Hematopoietic multipotent progenitor cell treated with erythropoietin and hydrocortisone succinate and interleukin-3 and kit ligand, for 17 days (in vitro differentiated cells): ENCODE measurements at places on chromosomes 5 and 9.

- no peak for DNase-seq
These were observed 1.8 kb downstream of the OTP start for GRCh38 chr5:77636641-77637169.

GRCh38 chr9:129232839-129233591, 55.0 kb upstream of the IER5L start:
- DNase-seq, result no peak

DNA sequence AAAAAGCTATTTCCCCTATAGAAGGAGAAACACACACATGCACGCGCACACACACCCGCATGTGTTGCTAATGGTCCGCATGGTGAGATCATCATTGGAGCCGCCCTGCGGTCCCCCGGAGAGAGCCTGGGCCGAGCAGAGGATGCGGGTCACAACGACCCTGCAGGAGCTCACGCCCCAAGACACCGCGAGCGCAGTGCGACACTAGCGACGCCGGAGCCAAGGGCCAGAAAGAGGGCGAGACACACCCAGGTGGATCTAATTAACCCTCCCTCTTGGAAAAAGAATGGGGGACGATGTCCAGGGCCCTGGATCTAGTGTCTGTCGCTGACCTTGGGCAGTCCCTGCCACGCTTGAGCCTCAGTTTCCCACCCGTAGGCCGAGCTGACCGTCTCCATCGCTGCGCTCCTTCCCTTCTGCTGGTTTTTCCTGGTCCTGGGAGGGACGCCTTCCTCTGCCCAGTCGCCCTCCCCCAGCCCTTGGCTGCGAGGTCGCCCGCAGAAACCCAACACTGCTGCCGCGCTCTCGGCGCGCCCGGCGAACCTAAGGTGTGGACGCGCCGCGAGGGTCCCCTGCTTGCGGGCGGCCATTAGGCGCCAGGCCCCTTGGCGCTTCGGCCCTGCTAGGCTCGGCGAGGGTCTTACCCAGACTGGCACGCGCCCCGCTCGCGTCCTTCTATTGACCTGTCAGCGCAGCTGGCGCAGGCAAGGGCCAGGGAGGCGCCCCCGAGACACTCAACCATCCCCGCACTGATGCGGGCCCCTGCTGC, 47.5 kb upstream of the RNF20 start:
- no peak for DNase-seq

- no peak for DNase-seq
These were observed 510.6 kb upstream of the MPDZ start for GRCh38 chr9:13790055-13790454.

GRCh38 chr5:142399891-142400290, 75.1 kb upstream of the SPRY4 start:
- DNase-seq, result no peak

- no peak for DNase-seq
These were observed 57.5 kb upstream of the EPB41L4B start for GRCh38 chr9:109378316-109378715.

DNA sequence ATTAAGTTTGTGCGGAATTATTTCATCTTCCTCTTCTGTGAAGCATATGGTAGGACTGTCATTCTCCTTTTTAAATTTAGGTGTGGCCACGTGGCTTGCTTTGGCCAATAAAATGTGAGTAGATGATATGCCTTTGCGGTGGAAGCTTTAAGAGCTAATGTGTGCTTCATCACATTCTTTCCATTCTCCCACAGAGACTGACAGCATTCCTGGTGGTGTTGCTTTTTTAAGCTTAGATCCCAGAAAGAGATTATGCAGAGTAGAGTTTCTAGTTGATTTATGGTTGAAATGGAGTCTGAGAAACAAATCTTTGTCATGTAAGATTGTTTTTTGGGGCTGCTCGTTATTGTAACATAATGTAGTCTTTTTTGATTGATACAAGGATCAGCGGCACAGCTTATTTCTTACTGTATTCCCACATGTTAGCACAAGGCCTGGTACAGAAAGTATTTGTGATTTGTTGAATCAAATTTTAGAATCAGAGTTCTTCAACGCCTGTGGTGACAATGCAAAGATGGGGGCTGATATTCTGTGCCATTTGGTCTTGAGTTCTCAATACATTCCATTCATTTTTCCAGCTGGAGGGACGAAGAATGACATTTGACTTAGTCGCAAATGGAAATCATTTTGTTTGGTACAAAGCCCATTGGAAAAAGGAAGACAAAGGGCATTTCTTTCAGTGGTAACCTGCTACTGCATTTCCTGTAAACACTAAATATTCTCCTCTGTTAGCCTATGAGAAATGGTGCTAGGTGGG, 209.9 kb upstream of the VLDLR start:
- DNase-seq, result no peak

- no peak for DNase-seq
These were observed 4.5 kb upstream of the PAIP1 start for GRCh38 chr5:43561356-43561755.

- DNase-seq, result no peak
These were observed 334.1 kb downstream of the ZSWIM6 start for GRCh38 chr5:61666064-61666621.

DNA sequence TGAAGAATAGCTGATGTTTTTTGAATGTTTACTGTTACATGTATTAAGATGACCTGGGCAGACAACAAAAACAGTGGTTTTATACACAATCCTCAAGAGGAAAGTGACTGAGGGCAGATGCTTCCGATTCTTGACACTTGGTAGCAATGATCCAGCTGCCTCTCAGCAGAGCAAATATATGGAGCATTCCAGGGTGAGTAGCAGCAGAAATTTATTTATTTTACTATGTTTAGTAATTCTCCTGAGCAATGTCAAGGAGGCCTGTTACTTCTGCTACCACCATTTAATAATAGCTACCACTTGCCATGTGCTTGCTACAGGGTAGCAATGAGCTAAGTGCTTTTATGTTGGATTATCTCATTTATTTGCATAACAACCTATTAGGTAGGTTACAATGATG, 69.1 kb upstream of the NR3C1 start:
- DNase-seq, result no peak

DNA sequence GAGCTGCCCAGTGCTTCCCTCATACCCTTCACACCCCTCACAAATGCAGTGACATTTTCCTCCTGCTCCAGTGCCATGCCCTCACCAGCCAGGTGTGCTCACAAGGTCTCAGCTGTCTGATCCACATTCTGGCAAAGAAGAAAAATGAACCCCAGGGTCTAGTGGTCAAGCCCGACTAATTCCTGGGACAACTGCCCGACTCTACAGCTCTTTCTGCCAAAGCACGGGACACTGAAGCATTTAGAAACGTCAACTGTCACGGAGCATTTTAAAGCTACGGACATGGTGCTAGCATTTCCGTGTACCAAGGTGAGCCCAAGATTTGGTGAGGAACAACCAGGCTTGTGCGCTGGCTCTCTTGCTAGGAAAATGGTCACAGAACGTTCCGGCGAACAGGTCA, 56.8 kb upstream of the PHYKPL start:
- no peak for DNase-seq

DNA sequence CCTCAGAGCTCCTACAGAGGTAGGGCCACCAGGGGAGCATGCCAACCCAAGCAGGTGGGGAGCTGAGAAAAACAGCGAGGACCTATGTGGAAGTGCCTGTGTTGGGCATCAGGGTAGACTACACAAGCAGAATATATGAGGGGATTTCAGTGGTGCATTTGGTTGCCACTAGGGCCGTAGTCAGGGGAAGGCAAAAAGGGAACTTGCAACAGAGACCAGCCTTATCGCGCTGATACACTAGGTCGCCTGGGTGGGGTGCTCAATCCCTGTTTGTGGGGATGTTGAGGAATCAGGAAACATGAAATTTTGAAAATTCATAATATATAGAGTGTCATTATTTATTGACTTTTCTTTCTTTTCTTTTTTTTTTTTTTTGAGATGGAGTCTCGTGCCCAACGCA, 370.9 kb upstream of the PRR16 start:
- DNase-seq, result no peak

- no peak for DNase-seq
These were observed 137.4 kb downstream of the CD180 start for GRCh38 chr5:67058998-67059743.

DNA sequence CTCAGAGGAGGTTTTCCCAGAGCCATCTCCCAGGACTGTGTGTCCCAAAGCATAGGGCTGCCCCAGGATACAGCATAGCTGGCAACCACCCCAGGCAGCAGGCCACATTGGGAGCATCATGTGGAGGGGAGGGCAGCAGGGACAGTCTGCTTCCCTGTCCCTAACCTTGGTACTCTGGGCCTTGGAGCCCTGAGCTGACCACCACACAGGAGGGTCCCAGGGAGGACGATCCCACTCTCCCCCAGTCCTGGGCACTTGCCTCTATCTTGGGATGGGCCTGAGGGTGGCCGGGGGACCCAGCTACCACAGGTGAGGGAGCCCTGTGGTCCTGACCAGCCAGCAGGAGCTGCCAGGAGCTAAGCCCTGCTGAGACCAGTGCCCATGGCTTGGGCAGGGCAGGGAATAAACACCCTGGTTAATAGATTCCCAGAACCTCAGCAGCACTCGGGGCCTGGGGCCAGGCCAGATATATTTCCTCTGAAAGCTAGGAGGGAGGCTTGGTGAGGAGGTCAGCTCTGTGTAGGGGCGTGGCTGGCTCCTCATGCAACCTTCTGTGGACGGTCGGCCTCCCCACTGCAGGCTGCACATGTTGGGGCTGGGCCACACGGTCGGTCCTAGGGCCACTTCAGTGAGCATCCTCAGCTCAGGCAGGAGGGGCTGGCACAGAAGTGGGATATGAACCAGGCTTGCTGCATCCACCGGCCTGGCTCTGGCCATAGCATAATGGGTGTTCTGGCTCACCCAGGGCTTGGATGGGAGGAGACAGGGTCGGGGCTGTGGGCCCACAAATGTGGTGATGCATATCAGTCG, 4.2 kb downstream of the NINJ1 start:
- no peak for DNase-seq

DNA sequence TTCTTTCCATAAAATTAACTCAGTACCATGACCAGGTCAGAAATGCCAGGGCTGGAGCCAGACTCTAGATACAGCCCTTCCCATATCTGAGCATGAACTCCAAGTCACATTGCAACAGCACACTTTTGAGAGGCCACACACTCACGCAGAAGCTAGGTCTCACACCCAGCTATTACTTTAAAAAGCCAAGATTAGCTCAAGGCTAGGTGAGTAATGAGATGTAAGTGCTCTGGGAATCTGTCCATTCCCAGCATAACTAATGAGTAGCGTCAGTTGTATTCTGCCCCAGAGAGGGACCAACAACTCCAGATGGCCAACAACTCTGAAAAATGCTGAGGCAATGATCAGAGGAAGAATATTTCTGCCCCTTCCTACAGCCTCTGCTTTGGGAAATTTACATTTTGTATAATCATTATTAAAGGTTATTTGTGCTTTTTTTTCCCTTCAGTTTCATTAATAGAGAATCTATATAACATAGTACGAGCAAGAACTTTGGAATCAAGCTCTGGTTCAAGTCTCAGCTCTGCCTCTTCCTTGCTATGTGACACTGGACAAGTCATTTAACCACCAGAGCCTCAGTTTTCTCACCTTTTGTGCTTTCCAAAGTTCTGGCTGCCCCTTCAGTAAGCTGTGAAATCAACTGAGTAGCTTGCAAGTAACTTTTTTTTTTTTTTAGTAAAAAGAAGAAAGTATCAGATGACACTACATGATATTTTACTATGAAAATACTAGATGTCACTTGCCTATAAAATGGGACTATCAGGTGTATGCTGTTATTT, 118.3 kb downstream of the NR6A1 start:
- DNase-seq, result no peak

DNA sequence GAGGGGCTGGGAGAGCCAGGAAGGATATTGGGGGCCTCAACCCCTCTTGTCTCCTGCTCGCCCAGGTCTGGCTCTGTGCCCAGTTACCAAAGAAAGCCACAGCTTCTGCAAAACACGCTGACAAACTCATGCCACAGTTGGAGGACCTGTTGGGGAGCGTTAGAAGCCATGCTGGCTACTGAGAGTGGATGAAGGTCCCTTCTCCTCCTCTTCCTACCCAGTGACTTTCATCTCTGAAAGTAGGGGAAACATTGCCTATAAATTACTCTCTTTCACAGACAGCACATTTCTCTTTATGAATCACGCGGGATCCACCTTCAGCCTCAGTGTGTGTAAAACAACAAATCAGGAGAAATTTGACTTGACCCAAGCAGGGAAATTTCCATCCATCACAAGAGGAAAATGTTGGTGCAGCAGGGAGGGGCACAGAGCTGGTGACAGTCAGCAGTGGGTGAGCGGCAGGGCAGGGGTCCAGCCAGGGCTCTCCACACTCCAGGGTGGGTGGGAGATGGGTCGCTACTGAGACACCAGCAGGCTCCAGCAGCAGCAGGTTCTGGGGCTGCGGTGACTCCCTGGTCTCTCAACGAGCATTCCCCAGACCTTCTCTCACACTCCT, 181.9 kb downstream of the FGF18 start:
- DNase-seq, result no peak

- no peak for DNase-seq
These were observed 29.3 kb upstream of the STOM start for GRCh38 chr9:121399126-121399882.

DNA sequence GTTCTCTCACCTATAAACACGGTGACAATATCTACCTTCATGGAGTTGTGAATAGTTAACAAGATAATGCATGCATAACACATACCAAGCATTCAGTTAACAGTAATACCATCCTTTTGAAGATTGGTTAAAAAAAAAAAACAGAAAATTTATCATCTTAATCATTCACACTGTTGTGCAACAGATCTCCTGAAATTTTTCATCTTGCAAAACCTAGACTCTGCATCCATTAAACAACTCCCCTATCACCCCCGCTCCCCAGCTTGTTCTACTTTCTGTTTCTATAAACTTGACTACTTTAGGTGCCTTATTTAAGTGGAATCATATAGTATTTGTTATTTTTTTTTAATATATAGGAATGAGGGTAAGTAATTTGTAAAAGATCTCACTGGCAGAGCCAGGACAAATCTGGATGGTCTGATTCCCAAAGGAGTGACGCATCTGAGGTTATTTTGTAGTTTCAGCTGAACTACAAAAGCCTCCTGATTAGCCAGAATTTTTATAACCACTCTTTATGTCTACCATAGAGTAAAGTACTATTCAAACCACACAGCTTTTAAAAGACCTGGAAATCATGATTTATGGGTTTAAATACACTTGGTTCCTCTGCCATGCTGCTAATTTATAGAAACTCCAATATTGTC, 93.0 kb downstream of the FANCC start:
- no peak for DNase-seq

- no peak for DNase-seq
These were observed 335.0 kb upstream of the TUSC1 start for GRCh38 chr9:26013199-26013598.

DNA sequence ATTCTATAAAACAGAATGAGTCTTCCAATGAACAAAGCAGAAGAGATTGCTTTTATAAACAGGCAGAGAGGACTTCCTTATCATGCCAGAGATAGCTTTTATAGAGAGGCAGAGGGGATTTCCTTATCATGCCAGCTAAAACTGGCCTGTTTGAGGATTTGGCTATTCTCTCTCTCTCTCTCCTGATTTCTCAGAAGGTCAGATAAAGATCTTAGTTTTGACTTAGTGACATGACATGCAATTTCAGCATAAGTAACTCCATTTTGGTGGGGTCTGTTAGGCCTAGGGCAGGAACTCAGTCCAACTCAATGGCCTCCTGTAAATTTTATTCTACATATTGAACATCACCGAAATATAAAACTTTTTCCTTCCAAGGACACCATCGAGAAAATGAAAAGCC, 31.5 kb upstream of the DENND4C start:
- DNase-seq, result no peak
